ENCODE measurements at places on chromosomes 3 and 15.

DNA sequence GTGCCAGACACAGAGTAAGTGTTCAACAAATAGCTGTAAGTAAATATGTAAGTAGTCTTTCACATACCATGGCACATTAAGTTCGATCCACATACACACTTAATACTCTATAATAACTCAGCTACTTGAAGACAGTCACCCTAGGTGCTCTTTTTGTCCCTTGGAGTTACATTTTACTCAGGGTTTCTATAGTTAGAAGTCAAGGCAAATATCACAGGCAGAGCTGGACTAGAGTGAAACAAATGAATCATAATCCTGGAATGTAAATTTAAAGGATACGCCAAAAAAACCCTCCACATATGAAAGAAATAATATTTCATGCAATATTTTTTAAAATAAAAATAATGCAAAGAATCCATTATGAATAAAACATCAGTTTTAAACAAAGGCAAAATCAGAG is 461.8 kb downstream of the MAGI1 start:
- no peak for DNase-seq

GRCh38 chr3:87435926-87436620 is 159.7 kb upstream of the POU1F1 start:
- DNase-seq = no peak

GRCh38 chr3:27317096-27317495 is 52.1 kb downstream of the NEK10 start:
- no peak for DNase-seq

DNA sequence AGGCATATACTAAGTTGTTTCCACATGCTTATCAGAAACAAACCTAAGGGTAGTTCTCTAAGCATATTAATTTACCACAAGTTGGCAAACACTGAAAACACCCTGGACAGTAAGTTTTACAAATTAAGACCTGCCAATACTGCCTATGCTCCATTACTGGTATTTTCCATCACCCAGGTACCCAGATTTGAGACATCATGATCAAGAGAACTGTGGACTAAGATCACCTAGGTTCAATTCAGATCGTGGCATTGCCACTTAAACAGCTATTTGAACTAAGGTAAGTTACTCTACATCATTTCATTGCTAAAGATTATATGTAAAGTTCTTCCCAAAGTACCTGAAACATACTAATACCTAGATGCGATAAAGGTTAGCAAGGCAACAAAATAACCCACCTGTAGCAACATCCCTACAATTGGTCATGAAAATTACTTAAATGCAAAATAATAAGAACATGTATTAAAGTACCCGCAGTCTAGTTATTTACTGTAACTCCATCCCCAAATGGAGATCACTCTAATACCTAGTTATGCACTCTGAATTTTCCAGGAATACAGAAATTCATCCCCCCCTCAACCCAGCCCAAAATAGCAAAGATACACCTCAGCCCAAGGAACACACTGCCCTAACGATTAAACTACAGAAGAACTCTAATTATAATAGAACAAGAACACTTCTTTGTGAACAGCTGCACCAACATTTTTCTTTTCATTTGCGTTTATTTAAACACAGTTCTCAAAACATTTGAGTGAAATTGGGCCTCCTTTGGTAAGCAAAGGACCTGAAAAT is 21.6 kb downstream of the TRA2B start:
- no peak for DNase-seq

- DNase-seq = no peak
These were observed at the start of gene SH3GL3 for GRCh38 chr15:83446904-83447709. SH3GL3 (plus strand) TSS chr15:83447341; CDS start chr15:83447534, 193 bp downstream.

DNA sequence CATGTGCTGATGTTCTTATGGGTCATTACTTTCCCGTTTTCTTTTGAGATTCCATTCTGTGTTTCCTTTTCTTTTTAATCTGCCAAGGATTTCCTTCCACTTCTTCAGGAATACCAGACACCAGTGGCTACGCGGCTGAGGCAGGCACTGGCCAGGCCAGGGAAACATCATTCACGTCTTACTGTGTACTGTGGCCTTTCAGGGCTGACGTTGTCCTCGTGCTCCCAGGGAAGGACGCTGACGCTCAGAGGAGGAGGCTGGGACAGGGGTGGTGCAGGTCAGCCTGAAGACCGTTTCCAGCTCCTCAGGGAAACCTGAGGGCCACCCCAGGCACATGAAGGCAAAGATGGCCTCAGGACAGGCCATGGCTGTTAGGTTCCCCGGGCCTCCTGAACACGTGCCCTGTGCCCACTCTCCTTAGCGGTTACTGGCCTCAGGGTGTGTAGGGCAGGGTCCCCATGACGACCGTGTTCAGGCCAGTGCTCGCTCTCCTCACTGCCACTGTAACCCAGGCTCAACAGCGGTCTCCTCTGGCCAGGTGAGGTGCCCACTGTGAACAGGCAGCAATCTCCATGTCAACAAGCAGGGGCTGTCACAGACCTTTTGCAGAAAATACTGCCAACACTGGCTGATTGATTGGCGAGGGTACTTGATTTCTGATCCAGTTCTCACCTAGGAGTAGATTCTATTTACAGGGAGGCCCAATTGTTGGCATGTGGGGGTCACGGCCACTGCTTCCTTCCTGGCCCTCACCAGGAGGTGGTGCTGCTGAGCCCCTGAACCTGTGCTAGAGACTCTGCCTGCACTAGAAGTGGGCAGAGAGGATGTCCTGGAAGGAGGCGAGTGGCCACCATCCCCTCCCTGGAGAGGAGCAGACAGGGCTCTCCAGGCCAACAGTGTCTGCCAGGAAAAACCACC is 169.5 kb downstream of the ATP10A start:
- no peak for DNase-seq

GRCh38 chr15:90560229-90560776 is 30.6 kb downstream of the CRTC3 start:
- no peak for DNase-seq

DNA sequence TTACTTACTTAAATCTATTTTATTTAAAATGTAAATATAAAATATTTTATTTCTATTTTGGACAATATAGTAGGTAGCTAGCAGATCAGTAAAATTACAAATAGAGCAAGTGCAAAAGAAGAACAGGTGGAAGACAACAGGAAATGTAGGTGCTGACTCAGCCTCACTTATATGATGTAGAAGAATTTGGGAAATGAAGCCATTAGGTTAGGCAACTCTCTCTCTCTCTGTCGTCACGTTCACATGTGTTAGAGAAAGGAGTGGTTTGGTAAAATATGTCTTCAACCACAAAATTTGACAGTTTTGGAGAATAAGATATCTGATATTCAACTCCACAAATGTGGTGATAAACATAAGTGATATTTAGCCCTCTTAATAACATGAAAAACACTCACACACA is 532.5 kb upstream of the KCNMB2 start:
- no peak for DNase-seq

- DNase-seq = no peak
These were observed 2.5 kb downstream of the IFT122 start for GRCh38 chr3:129442486-129442885.

DNA sequence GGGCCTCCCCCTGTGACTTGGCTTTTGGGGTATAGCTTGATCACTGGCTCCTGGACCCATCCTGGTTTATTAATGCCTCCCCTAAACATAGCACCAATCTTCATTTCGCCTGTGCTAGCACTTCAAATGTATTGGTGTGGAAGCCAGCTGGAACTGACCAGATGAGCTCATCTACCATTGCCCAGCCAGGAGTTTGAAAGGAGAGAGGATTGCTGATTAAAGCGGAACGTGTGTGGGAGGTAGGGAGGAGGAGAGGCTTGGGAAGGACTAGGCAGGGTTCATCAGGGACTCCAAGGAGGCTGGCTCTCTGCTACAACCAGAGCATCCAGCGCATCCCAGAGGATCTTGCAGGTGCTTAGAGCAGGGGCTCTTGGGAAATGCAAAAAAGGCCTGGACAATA is 34.4 kb upstream of the TLE3 start:
- DNase-seq = no peak

DNA sequence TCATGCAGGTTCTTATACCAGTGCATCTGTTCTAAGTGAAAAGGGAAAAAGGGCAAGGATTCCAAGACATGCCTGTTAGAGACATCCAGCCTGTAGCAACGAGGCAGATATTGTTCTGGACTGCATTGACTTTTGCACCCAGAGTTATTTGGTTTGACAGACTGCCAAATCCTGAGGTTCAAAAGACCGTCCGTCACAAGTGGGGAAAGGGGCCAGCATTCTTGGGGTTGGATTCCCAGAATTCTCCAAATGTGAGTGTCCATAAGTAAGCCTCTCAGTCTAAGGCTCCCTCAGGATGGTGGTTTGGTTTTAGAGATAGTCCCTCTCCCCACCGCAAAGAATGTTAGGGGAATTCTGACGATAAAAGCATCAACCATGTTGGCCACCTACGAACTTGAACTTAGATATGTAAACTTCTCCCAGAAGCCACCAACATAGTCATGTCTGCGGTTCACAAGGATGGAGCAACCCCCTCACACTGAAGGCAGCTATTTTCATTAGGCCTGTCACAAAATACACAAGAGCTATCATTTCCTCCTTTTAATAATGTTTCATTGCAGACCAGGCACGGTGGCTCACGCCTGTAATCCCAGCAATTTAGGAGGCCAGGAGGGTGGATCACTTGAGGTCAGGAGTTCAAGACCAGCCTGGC is 13.6 kb upstream of the LACTB start:
- peak; percentile 90 for DNase-seq

GRCh38 chr3:57974796-57975388 is 33.3 kb upstream of the FLNB start:
- peak; percentile 97 for DNase-seq

GRCh38 chr15:68691705-68692104 is 112.9 kb downstream of the CORO2B start:
- DNase-seq = no peak

DNA sequence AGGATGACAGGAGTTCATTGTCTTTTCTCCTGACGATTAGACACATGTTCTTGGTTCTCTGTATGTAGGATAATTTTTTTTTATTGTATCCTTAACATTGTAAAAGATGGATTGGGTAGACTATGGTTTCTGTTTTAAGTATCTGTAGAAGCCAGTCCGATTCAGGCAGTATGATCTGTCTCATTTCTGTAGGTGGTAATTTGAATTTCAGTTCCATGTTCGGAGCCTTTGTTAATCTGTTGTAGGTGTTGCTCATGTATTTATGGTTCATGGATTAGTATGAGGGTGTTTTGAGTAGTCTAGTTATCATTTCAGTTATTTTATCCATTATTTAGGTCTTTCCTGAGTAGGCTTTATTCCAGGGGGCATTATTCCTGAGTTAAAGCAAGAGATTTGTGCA is 32.4 kb upstream of the MME start:
- DNase-seq = no peak

GRCh38 chr3:4906107-4906621 is 73.1 kb upstream of the BHLHE40 start:
- DNase-seq = no peak

DNA sequence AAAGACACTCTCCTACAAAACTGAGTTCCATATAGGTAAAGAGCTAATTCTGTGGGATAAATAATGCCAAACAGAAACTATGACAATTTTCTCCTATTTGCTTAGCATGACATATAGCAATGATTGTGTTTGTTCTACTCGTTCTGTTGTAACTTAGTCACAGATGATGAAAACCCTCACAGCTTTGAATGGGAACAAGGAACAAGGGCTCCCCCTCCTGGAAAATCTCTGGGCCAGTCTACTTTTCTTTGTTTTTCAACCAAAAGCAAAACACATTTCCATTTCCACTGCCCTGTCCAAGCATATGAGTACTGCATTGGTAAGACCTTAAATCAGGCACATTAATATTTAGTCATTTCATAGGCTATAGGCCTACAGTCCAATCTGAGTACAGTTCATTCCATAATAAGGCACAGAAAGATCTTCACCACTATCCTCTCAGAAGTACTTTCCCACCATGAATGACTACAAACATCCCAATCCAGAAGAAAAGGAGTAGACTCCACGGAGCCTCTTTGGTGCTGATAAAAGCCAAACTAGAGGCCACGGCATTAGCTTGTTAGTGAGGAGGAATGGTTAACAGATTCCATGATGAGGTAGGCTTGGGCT is 67.1 kb downstream of the ATP8B4 start:
- peak; percentile 52 for DNase-seq

- peak; percentile 70 for DNase-seq
These were observed 402.1 kb upstream of the MCTP2 start for GRCh38 chr15:93829115-93829870.

DNA sequence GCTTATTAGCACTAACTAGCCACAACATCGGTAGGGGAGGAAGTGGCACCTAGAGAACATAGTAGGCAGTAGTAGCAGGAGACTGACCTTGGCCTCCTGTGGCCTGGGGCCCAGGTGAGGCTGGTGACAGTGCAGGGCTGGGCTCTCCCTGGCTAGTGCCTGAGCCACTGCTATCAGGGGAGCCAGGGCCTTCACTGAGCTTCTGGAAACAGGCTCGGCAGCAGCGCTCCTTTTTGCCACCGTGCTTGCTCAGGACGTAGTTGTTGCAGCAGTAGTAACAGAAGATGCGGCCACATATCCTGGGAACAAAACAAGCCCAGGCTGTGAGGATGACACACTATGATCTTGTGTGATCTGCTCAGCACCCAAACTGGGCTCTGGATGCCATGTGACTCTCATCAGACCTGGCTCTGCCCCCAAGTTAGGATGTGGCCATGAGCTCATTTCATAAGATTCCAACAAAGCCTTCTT is 15.1 kb downstream of the CXCR6 start:
- DNase-seq = no peak

DNA sequence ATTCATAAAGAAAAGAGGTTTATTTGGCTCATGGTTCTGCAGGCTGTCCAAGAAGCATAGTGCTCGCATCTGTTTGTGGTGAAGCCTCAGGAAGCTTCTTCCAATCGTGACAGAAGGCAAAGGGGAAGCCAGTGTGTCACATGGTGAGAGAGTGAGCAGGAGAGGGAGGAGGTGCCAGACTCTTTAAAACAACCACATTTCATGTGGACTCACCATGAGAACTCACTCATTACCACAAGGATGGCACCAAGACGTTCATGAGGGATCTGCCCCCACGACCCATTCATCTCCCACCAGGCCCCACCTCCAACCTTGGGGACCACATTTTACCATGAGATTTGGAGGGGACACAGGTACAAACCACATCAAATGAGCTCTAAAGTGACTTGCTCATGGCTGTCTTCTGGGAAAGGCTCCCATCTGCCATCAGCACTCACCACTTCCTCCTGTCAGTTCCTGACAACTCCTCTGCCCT is 327.3 kb upstream of the TLE3 start:
- no peak for DNase-seq

- DNase-seq = no peak
These were observed 708 bp upstream of the PTPN23 start for GRCh38 chr3:47380026-47380600.

- no peak for DNase-seq
These were observed 61.7 kb upstream of the PPIB start for GRCh38 chr15:64224511-64224910.

GRCh38 chr3:192696943-192697587 is 30.3 kb downstream of the FGF12 start:
- no peak for DNase-seq
